ENCODE measurements at places on chromosomes 7 and 10.
A peak's percentile ranks its signal among the peaks of the same experiment; 100 is the strongest.

DNA sequence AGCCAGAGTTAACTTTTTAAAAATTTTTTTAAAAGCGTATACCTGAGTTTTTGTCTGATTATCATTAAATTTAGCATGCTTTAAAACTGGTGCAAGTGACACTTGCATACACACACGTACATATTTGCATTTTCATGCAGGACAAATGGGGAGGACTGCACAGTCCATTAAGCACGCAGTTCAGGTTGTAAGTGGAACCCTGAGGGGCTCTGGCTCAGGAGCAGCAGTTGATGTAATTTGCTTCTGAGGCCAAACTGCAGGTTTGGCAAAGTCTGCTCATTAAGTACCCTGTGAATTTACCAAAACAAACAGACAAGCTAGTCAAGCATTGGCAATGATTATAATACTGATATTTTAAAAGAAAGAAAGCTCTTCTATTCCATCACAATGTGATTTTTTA is 215.8 kb upstream of the PFKP start:
- no peak for DNase-seq

DNA sequence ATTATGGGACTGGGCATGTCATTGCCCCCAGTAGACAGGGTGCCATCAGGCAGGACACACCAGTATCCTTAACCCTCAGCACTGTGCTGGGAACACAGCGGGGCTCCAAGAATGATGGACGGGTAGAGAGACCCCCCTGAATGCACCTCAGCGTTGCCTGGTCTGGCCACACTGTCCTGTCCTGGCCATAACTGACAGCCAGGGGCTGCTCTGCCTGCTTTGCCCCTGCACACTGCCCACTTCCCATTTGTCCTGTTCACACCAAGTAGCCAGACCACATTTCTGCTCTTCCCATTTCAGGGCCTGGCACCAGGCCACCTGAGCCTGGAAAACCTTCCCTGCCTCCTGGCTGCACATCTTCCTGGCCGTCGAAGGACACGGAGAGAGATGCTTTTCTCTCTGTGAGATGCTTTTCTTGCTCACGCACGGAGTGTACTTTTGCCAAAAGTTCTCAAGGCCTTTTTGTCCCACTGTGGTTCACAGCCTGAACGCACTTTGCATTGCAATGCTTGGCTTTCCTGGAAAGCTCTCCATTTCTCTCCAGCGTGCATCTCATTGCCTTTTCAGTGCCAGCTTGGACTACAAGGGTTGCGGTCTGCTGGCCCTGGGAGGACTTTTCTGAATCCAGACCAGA is 131.0 kb upstream of the EEPD1 start:
- peak; percentile 78 for DNase-seq

DNA sequence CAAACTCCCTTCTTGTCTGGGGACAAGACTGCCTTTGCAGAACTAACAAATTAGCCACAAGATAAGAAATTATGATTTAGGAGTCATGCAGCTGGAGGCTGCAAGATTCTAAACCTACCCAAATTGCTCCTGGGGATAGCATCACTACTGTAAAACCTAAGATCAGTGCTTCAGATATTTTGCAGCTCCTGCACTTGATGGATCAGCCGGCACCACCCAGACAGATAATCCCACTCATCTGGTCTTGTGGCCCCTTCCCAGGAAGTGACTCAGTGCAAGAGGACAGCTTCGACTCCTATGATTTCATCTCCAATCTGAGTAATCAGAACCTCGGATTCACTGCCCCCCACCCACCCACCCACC is 181.9 kb downstream of the AKR1D1 start:
- DNase-seq: no peak

DNA sequence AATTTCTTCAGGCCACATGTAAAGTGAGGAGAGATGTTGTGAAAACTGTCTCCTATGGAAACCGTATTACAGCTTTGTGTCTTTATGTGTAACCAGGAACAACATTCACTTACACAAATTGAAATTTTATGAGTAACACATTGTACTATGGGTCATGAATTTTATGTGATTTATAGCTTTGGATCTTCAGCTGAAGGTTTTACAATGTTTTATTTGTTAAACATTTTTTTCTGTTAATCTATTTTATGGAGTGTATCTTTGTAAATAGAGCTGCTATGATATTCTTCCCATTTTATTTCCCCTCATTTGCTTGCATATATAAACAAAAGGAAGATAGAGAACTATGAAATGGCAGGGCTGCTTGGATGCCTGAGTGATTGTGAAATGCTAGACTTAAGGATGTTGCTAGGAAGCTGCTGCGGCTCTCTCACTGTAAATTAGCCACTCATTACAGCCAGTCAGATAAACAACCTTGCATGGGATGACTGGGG is 104.5 kb upstream of the PCLO start:
- peak; percentile 29 for DNase-seq

- no peak for DNase-seq
Observed at GRCh38 chr10:60534761-60535389, 145.2 kb upstream of the ANK3 start.

GRCh38 chr10:129556316-129556715 is 89.3 kb downstream of the MGMT start:
- DNase-seq: no peak

GRCh38 chr7:121832347-121832746 is 40.6 kb upstream of the PTPRZ1 start:
- DNase-seq: no peak

DNA sequence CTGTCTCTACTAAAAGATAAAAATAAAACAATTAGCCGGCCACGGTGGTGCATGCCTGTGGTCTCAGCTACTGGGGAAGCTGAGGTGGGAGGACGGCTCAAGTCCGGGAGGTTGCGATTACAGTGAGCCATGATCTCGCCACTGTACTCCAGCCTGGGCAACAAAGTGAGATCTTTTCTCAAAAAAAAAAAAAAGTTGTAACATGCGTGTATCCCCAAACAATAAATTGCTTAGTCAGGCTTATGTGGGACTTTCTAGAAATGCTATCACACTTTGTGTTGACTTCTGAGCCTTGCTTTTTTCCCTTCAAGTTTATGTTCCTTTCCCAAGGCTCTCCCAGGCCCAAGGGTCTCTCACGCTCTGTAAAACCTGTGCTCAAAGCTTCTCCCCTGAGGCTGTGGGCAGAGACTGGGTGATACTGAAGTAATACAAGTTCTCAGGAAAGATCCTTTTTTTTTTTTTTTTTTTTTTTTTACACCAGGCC is 88.0 kb upstream of the TNS3 start:
- no peak for DNase-seq

DNA sequence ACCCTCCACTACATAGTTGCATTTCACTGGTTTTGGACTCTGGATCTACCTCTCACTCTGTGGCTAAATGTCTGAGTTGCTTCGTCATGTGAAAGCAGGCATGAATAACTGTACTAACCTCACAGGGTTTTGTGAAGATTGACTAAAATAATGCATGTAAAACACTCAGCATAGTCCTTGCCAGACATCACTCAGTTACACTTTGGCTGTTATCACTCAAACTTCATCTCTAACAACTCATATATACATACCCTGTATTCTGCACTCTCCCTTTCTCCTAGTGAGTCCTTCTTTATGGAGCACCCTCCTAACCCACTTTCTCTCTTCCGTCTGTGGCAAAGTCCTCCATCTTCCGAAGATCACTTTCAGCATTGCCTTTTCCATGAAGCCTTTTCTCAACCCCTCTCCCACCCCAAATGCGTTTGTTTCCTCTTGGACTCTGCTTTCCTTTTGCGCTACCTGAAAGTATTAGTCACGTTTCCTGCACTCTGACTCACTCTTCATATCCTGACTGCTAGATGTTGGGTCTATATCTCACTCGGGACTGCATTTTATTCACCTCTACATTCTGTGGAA is 72.6 kb downstream of the OSBPL3 start:
- DNase-seq: no peak

GRCh38 chr7:17022920-17023319 is 141.1 kb upstream of the AGR3 start:
- no peak for DNase-seq
